ENCODE measurements at places on chromosomes 6 and 20.

DNA sequence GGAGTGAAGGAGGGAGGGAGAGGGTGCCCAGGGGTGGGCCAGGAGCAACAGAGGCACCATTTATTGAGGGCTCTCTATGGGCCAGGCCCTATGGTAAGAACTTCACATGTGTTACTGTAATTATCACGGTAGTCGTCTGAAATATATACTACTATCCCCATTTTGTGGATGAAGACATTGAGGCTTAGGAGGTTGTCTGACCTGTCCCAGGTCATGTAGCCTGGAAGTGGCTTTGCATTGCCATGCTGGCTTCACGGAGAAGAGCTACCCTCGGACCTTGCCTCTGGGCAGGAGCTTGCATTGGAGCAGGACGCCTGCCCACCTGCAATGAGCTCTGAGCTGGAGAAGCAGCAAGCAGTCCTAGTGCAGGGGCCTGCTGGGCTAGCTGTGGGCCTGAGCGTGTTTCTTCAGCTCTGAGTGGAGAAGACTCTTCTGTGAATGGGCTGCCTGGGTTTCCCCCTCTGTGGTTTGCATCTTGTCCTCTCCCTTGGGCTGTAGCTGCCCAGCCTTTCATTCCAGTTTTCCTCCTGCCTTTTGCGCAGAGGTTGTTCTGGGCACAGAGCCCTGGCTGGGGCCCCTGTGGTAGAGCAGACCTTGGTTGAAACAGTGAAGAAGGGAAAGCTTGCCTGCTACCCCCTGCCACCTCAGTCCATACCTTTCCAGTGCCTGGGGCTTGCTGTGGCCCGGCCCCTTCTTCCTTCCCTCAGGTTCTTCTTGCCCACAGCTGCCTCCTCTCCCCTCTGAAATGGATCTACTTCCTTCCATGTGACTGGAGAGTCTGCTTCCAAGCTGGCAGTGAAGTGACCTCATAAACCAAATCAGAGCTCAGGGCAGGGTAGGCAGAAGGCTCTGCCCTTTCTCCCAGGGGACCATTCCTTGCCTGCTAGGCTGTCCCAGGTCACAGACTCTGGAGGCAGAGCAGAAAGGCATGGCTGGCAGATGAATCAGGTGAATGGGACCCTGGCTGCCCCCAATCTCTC is 24.1 kb upstream of the SRF start:
- no peak for DNase-seq

DNA sequence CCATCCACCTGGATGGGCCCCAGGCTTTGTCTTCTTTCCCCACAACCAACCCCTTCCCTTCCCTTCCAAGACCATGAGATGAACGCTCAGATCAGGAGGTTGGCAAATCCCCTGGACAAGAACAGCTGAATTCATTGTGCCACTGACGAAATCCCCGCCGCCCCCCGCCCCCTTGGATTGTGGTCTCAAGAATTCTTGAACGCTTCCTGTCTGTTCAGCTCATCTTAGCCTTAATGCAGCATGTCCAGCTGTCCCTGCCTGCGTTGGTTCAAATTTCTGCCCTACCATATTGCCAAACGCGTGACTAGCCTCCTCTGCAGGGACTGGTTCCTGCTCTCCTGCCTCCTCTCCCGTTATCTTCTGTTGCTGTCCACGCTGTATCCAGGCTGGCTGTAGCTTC is 133.2 kb downstream of the CDH4 start:
- no peak for DNase-seq

GRCh38 chr6:152206072-152206818 is 398.8 kb downstream of the ESR1 start:
- DNase-seq: peak; percentile 49

GRCh38 chr20:13777171-13777601 is 7.5 kb downstream of the ESF1 start:
- DNase-seq: no peak

GRCh38 chr6:88914895-88915598 is 48.4 kb downstream of the RNGTT start:
- DNase-seq: no peak

GRCh38 chr6:54074578-54075195 is 36.6 kb upstream of the MLIP start:
- no peak for DNase-seq

DNA sequence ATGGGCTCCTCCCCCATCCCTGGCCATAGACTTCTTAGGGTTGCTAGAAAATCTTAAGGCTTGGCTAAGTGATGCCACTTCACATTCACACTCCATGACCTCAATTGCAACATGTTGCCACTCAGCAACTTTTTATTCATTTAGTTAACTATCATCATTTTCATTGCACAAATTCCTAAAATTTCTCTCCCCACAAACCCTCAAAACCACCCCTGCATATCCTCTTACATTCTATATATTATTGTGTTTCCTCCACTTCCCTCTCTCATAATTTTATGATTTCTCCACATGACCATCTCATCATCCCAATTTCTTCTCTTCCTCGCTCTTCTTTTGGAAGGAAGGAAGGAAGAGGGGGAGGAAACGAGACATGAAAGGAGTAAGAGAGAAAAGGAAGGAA is 436.0 kb downstream of the HACE1 start:
- no peak for DNase-seq

DNA sequence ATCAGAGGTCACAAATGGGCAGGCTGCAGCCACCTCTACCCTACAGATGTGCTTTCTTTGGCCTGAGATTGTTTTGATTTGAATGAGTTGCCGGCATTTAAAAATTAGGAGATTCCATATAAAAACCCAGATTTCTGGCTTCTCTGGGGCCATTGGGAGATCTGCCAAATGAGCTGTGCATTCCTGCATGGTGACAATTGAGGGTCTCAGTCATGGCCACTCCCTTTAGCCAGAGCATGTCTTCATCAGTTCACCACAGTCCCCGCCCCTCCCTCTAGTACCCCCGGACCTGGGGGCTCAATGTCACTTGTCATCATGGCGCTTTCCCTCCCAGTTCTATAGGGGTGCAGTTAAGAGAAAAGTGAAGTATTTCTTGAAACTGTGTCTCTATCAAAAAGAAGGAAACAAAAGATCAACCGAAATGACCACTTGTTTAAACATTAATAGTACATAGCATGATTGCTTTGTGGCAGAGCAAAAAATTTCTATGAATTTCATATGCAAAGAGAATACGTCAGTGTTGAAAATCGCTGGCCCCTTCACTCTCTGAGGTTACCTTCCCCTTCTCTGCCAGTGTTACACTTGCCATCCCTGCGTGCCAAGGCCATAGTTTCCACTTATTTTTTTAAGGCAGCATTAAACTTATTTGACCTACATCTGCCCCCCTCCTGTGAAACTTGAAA is 21.1 kb downstream of the EYA2 start:
- no peak for DNase-seq

DNA sequence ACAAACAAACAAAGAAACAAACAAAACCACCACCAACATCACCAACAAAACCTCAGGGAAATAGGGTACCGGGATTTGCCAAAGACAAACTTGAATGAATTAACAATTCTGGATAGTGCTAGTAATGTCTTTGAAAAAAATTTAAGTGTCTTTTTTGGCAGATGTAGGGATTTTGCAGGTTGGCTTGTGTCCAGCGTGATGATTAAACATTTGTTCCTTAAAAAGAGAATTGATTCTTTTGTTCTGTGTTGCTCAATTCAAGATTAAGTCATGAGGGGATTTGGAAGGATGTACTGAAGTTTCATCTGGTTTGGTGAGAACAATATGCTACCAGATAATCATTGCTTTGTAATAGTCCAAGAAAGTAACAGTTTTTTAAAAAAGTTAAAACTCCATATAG is 125.1 kb upstream of the HS3ST5 start:
- DNase-seq: no peak

- DNase-seq: no peak
These were observed 45.8 kb upstream of the ARID1B start for GRCh38 chr6:156731396-156731795.

- no peak for DNase-seq
These were observed 308.3 kb downstream of the LAMA2 start for GRCh38 chr6:129191235-129191634.

GRCh38 chr6:88141561-88142296 is 24.4 kb downstream of the CNR1 start:
- no peak for DNase-seq

GRCh38 chr6:111759331-111759835 is 113.9 kb downstream of the FYN start:
- DNase-seq: peak; percentile 38

- DNase-seq: peak; percentile 24
These were observed 23.1 kb upstream of the MROH8 start for GRCh38 chr20:37202267-37202943.

DNA sequence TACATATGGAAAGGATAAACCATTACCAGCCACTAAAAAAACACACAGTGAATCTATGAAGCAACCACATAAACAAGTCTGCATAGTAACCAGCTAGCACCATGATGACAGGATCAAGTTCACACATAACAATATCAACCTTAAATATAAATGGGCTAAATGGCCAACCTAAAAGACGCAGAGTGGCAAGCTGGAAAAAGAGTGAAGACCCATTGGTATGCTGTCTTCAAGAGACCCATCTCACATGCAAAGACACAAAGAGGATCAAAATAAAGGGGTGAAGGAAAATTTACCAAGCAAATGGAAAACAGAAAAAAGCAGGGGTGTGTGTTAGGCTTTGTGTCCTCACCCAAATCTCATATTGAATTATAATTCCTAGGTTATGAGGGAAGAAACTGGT is 909.2 kb downstream of the EPHA7 start:
- DNase-seq: no peak

GRCh38 chr6:151576633-151577032 is 82.8 kb downstream of the CCDC170 start:
- no peak for DNase-seq

- DNase-seq: no peak
These were observed 122.0 kb upstream of the NRSN1 start for GRCh38 chr6:24004062-24004461.

GRCh38 chr6:70166088-70166958 is 136.6 kb downstream of the COL9A1 start:
- peak; percentile 16 for DNase-seq

- no peak for DNase-seq
These were observed 45.3 kb upstream of the SMIM8 start for GRCh38 chr6:87277123-87277522.

DNA sequence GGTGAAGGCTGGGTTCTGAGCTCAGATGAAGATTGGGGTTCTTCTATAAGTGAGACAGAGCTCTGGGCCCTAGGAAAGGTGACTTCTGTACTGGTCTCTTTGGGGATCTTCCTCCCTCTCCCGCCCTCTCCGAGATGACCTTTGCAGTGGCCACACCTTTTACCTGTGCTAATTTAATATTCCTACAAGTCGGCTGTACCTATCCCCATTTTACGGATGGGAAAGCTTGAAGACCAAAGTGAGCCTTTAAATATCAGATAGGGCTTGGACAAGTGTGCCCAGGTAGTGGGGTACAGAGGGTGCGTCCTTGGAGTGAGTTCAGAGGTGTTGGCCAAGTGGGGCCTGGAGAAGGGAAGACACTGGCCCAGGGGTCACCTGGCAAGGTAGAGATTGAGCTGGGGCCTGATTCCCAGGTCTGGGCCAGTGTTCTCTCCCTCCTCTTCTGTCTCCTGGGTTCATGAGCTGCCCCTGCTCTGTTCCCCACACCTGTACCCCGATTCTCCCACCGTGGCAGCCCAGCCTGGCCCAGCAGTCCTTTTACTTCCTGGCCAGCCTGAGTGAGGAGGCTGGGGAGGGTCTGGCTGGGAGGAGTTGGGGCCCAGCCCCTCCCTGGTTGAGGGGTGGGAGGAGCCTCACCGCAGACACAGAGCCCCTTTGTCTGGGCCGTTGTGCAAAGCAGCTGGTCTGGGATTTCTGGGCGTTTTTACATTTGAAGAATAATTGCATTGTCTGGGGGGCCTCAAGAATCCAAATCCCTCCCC is 152.1 kb upstream of the RNF24 start:
- no peak for DNase-seq

- DNase-seq: no peak
These were observed 11.0 kb downstream of the PTCHD4 start for GRCh38 chr6:48099713-48100587.

DNA sequence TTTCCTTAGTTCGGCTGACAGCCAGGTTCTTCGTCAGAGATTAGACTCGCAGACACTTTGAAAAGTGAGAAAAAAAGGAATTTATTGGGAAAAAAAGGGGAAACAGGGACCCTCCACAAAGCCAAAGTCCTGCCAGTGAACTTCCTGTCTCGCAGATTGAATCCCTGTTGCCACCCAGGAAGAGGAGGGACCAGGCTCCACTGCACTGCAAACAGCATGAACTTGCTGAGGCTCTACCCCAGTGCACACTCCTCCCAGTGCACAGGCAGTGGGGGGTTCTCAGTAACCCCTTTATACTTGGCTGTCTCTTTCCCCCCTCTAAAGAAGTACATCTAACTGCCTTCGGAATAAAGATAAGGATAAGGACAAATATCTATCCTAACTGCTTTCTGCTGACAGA is 959.0 kb downstream of the GRIK2 start:
- no peak for DNase-seq

DNA sequence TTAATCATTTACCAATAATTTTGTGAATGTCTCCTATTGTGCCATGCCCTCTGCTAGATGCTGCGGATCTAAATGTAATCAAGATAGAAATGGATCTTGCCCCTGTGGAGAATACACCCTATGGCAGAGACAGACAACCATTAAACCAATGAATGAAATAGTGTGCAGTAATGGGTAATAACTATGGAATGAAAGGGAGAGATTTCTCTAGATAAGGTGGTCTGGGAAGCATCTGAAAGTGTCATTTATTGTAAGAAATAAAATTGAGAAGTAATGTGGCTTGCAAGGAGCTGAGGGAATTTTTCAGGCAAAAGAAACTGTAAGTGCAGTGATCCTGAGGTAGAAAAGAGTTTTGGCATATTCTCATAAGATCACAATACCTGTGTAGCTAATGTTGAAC is 430.0 kb downstream of the LMBRD1 start:
- no peak for DNase-seq
